Left ventricle myocardium superior (tissue), 1 donor: ENCODE measurements at places on chromosomes 12 and 14. TPM values are rescaled to one million over a fixed set of nuclear protein-coding genes. Genes with fewer than 3 reads are reported as not detected.

DNA sequence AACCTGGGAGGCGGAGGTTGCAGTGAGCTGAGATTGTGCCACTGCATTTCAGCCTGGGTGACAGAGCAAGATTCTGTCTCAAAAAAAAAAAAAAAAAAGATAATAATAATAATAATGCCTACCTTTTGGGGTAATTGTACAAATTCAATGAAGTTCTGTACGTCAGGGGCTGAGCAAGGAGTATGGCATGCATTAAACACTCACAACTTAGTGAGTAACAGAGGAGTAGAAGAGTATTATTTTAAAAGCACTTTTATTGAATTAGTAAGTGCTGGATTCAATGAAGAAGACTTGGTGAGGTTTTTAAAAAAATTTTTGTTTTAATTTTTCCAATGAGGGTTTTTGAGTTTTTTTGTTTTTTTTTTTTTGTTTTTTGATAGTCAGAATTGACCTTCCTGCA is 783.6 kb upstream of the TBX3 start:
- no peak for DNase-seq

Gene RASAL1
- total RNA-seq, result not detected

- peak; percentile 96 for DNase-seq
Observed at GRCh38 chr12:119178544-119179334, at the start of gene HSPB8. HSPB8 (plus strand) TSS chr12:119178931; CDS start chr12:119179313, 382 bp downstream.

DNA sequence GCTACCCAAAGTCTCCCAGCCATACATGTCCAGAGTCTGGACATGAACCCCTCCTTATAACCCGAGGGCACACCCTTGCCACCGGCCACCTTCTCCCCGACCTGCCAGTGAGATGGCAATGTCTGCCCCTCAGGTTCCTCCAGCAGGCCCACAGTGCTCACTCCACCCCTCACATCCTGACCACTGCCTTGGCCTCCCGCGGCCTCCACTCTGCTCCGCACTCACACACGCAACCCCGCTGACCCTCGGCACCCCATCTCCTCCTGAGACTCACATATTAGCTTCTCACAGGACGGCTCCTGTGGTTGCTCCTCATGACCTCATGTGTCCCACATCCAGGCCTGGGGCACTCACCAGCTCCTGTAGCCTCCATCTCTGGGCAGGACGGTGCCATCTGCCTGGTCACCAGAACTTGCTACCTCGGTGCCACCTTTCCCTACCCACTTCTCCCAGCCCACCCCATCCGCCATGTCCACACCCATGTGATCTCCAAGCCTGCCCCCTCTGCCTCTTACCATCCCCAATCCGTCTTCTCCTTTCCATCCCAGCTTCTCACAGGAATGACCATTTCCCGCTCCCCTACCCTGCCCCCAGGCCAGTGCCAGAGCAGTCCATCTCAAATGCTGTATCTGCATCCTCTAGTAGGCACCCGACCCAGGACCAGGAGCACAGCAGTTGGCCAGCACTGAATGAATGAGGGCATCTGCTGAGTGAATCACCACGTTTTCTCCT is 198.6 kb upstream of the DIO3 start:
- DNase-seq, result no peak

DNA sequence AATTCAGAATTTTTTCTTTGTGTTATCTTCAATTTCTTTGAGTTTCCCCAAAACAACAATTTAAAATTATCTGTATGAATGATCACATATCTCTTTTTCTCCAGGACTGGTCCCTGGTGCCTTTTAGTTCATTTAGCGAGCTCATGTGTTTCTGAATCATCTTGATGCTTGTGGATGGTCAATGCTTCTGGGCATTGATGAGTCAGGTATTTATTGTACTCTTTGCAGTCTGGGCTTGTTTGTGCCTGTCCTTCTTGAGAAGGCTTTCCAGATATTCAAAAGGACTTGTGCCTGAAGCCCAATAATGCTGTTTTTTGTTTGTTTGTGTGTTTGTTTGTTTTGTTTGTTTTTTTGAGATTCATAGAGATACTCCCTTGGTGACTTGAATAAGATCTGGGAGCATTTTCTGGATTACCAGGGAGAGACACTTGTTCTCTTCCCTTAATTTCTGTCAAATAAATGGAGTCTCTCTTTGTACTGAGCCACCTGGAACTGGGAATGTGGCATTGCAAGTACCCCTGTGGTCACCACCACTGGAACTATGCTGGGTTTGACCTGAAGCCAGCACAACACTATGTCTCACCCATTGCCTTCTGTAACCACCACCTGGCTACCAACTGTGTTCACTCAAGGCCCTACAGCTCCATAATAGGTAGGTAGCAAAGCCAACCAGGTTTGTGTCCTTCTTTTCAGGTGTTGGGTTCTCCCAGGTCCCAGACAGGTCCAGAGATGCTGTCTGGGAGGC is 56.3 kb downstream of the SLC6A15 start:
- DNase-seq, result no peak

GRCh38 chr14:72810201-72810600 is 83.7 kb downstream of the DPF3 start:
- DNase-seq, result no peak

Gene WNT5B
- total RNA-seq, result 2.4 TPM

DNA sequence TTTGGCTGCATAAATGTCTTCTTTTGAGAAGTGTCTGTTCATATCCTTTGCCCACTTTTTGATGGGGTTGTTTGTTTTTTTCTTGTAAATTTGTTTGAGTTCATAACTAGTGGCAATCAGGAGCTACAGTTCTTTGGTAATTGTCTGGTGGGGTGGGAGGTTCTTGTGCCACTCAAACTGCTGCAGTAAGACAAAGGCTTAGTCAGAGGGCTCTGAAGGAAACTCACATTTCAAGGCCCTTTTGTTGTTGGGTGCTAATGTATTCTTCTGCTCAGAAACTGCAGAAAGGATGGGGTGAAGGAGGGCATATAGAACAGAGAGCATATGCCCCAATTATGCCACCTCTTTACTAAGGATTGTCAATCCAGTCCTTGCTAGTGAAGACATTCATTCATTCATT is 21.9 kb downstream of the MYRFL start:
- DNase-seq, result no peak

- peak; percentile 37 for DNase-seq
Observed at GRCh38 chr14:54693761-54694160, 126.8 kb downstream of the SAMD4A start.

Gene PPP4R4
- total RNA-seq, result 0.30 TPM

Gene GDF3
- not detected for total RNA-seq

- no peak for DNase-seq
Observed at GRCh38 chr14:63887899-63888298, 35.1 kb downstream of the SYNE2 start.

GRCh38 chr14:20732979-20733635 is 12.6 kb upstream of the EDDM3A start:
- DNase-seq, result peak; percentile 31

DNA sequence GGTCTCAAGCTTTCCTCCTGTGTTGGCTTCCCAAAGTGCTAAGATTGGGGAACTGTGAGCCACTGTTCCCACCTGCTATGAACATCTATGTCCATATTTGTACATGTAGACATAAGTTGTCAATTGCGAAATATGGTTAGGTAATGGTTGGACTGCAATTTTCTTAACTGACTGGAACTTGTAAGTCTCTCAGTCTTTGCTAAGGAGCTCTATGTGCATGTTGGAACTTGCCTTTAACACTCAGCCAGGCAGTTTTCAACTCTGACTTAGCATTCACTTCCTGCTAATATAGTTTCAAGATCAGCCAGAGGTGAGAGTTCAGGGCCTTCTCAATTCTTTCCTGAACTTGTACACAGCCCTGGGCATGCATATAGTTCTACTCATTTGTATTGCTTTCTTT is 44.5 kb upstream of the EEA1 start:
- no peak for DNase-seq

Gene ANKRD33
- not detected for total RNA-seq

DNA sequence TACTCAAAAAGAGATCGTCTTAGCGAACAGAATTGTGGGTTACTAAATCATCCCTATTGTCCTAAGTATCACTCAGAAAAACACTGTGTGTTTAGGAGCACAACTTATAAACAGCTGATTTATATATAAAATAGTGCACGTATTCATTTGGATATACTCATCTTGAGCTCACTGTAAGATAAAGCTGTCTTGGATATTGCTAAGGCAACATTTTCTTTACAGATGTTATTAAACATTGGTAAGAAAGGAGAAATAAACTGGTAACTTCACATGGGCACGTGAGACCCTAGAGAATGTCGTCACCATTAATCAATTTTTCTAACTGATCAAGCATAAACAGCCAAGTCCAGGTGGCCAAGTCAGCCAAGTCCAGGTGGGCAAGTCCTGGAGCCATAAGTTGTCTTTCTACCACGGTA is 1.7 kb downstream of the PAWR start:
- no peak for DNase-seq

DNA sequence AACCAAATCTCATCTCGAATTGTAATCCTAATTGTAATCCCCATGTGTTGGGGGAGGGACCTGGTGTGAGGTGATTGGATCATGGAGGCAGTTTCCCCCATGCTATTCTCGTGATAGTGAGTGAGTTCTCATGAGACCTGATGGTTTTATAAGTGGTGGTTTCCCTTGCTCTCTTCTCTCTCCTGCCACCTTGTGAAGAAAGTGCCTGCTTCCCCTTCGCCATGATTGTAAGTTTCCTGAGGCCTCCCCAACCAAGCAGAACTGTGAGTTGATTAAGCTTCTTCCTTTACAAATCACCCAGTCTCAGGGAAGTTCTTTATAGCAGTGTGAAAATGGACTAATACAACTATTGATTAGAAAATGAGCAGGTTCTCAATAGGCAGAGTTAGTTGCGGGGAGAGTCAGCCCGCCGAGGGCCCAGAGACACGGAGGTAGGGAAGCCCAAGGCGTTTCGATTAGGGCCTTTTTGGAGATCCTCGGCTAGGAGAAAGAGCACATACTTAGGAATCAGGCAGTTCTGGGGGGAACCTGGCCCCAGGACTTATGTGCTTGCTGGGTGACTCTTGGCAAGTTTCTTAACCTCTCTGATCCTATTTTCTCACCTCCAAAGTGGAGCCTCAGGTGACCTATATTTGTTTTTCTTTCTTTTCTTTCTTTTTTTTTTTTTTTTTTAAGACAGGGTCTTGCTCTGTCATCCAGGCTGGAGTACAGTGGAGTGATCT is 65.7 kb downstream of the MVK start:
- no peak for DNase-seq

GRCh38 chr12:73486256-73486655 is 1051.4 kb upstream of the ATXN7L3B start:
- DNase-seq, result no peak

Gene RAPGEF3
- total RNA-seq, result 37.6 TPM

GRCh38 chr12:51511546-51512260 is 79.3 kb upstream of the SCN8A start:
- no peak for DNase-seq

- DNase-seq, result peak; percentile 73
Observed at GRCh38 chr12:107903341-107904061, 129.0 kb downstream of the ASCL4 start.

GRCh38 chr12:14880890-14881453 is 4.7 kb downstream of the MGP start:
- DNase-seq, result no peak

GRCh38 chr12:18634382-18634781 is 103.4 kb downstream of the PLCZ1 start:
- DNase-seq, result no peak

DNA sequence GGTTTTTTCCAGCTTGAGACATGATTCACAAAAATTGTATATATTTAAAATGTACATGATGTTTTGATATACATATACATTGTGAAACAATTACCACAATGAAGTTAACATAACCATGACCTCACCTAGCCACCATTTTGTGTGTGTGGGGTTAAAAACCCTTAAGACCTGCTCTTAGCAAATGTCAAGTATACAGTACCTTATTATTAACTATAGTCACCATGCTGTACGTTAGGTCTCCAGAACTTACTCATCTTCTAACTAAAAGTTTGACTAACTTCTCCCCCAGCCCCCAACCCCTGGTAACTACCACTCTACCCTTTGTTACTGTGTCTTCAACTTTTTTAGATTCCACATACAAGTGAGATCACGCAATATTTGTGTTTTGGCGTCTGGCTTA is 52.6 kb downstream of the EIF2S3B start:
- no peak for DNase-seq

- DNase-seq, result no peak
Observed at GRCh38 chr12:18145924-18146323, 55.9 kb upstream of the RERGL start.

- DNase-seq, result no peak
Observed at GRCh38 chr14:66628636-66629035, 120.7 kb downstream of the GPHN start.

Gene PLA2G1B
- not detected for total RNA-seq

Gene RESF1
- total RNA-seq, result 24.8 TPM

GRCh38 chr14:38016497-38016896 is 191.2 kb upstream of the SSTR1 start:
- no peak for DNase-seq

DNA sequence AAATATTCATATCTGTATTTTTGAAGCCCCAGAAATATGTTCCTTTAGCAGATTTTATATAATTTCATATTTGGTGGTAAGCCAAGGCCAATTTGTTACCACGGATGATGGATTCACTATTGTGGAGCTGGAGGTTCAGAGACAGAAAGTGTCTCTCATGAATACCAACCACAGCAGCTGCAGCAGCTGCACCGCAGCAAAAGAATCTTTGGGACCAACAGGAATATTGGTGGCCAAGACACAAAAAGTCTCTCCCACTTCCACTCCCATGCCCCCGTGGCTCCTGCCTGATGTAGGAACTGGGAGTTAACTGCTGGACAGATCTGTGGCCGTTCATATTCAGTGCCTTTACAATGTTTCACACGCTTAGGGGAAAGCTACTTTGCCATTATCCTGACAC is 155.3 kb downstream of the ADAMTS20 start:
- no peak for DNase-seq

Gene TAS2R43
- total RNA-seq, result not detected
